Mesenteric fat pad (tissue), 1 donor: ENCODE measurements at places on chromosomes 13 and 19.
A peak's percentile ranks its signal among the peaks of the same experiment; 100 is the strongest.

- DNase-seq: no peak
These were observed 179.0 kb downstream of the NUFIP1 start for GRCh38 chr13:44810061-44810840.

DNA sequence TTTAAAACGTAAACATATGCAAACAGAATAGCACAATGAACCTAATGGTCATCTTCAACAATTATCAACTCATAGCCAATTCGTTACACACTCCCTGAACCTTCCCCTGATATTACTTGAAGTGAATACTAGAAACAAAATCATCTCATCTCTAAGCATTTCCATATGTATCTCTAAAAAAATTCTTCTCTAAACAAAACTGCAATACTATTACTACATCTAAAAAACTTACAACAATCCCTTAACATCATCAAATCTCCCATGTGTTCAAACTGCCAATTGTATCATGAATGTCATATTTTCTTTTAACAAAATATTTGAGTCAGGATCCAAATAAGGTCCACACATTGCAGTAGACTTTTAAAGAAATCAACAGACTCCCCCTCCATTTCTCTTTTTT, 61.4 kb downstream of the FRY start:
- no peak for DNase-seq

GRCh38 chr13:74325106-74325505, 190.9 kb upstream of the KLF12 start:
- no peak for DNase-seq

GRCh38 chr13:111904701-111905608, 162.0 kb upstream of the SOX1 start:
- DNase-seq: peak; percentile 65

GRCh38 chr19:43699506-43700394, 16.1 kb upstream of the IRGC start:
- no peak for DNase-seq

- DNase-seq: no peak
These were observed 954.7 kb downstream of the SLITRK6 start for GRCh38 chr13:84844473-84844872.

DNA sequence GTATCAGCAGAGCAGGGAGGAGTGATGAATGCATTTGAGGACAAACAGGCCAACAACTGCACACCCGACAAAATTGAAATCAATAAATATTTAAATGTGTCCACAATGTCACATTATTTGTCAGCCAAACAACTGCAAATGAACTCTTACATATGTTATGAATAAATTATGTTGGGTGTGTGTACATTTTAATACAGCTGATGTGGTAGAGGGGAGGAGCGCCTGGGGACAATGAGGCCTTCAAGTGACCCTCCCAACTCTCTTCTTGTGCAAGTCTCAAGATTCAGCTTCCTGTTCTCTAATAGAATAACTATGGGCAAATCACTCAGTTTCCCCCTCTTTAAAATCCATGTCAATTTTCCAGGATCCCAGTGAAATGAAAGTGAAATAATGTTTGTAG, 303.2 kb downstream of the TSHZ3 start:
- DNase-seq: no peak

DNA sequence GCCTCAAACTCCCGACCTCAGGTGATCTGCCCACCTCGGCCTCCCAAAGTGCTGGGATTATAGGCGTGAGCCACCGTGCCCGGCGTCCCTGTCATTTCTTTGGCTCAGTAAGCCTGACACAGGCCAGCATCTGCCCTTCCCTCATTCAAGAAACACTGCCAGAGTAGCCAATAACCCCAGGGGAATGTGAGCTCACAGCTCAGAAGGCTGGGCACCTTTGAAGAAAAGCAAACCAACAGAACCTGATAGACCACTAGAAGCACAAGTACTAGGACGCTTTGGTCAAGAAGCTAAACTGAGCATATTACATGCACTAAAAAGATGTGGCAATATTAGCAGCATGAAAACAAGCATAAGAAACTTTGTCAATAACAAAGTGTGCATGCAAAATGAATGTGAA, 14.2 kb downstream of the SIGLEC5 start:
- no peak for DNase-seq

DNA sequence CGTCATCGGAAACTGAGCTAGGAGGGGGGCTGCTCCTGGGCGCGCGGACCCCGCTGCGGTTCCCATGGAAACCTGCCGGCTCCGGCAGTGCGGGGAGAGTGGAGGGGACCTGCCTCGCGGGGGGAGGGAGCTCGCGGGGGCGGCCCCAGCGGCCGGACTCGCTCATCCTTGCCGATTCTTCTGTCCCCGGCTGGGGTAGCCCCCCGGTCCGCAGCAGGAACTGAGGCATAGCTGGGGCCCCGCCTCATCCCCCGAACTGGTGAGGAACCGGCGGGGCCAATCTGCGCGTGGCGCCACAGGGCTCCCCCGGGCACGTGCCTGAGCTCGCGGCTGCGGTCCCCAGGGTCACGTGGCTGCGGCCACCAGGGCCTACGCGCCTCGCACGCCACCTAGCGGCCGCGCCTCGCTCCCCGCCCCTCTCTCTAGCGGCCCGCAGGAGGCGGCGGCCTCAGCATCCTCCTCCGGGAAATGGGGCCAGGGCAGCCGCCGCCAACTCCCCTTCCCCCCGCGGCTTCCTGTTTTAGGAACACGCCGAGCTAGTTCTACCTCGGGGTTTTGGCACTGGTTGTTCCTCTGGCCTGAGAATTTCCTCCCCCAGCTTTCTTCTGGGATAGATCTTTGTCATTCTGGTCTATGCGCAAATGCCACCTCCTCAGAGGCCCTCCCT, 1.7 kb upstream of the ELAVL3 start:
- peak; percentile 94 for DNase-seq

DNA sequence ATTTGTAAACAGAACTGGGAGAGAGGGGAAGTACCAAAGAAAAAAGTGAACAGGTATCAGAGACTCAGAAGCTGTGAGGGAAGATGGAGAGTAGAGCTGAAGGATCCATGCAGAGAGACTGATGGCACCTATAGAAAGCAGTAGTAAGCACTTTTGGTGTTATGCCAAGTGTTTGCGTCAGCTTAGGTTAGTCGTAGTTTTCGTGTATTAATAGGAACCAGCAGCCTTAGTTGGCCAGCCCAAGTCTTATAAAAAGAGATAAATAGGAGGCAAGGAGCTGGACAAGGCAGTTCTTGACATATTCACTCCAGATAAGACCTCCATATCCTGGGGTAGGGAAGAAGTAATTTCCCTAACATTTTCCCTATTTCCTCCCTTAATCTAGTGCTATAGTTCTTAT, 214.2 kb downstream of the OXGR1 start:
- no peak for DNase-seq

GRCh38 chr13:113507505-113508345, 17.2 kb upstream of the DCUN1D2 start:
- DNase-seq: no peak

GRCh38 chr13:49925881-49926418, 10.2 kb downstream of the SPRYD7 start:
- DNase-seq: no peak

- DNase-seq: no peak
These were observed 420.4 kb upstream of the GPC6 start for GRCh38 chr13:92806215-92806614.

GRCh38 chr13:40933508-40934204, 85.5 kb downstream of the ELF1 start:
- DNase-seq: no peak

- no peak for DNase-seq
These were observed 27.2 kb downstream of the ADPRHL1 start for GRCh38 chr13:113425941-113426590.

DNA sequence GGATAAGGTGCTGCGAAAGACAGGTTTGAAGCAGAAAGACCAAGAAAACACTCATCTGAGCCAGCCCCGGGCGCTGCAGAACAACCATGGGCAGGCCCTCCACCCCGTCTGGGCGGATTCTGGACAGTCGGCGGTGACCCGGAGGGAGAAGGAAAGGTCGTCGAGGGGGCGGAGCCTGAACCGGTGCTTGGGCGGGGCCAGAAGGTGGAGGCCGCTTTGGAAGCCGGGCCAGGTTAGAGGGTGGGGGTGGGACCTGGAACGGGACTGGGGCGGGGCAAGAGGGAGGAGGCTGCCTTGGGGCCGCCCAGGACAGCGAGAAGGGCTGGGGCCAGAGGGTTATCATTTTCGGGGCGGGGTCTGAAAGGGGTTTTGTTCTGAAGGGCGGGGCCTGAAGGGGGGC, 5.0 kb upstream of the ZNF765 start:
- no peak for DNase-seq

DNA sequence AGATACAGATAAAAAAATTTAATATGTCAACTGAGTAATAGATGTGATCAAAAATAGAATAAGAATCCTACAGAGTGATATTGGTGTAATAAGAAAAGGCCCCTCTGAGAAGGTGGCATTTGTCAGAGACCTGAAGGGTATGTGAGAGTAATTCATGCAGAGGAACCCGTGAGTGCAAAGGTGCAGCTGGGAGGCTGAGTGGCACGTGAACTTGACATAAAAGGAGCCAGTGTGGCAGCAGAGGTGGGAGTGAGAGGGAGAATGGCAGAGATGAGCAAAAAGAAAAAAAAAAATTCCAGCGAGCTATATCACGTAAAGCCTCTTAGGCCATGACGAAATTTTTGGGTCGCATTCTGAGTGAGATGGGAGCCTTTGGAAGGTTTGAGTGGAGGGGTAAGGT, 588.9 kb downstream of the KCTD12 start:
- DNase-seq: no peak

DNA sequence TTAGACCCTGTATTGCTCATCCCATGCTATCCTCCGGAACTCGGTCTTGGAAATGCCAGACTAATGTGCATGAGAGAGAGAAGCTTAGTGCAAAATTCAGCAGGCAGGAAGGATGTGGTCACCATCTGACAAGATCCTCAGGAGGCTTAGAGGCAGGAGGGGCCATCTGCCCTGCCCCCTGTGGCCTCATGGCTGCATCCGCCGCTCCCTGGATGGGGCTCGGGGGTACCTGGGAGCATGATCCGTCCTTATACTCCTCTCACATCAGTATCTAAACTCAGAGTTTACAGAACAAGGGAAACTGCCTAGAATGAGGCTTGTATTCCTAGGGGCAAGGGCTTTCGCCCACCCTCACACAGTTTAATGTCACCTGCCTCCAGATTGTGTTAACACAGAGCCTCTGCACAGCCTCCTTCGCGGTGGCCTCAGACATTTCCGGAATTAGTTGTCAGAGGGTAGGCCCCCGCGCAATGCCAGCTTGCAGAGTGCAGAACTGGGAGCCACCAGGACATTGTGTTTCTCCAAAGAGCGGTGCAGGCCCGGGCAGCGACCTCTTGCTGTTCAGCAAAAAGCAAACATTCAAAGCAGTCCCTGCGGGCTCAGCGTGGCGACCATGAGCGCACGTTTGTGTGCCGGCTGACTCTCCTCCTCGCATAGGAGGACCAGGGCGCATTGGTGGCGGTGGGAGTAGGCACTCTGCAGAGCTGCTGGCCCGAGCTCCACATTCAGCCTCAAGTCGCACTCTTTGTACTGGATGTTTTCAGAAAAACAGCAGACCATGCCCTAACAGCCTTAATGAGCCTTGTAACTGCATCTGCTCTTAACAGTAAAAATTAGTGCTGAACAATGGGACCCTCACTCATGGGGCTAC, 39.1 kb downstream of the GPR12 start:
- peak; percentile 89 for DNase-seq

- no peak for DNase-seq
These were observed 15.4 kb downstream of the FARP1 start for GRCh38 chr13:98158172-98158899.

GRCh38 chr13:32590266-32590665, 4.0 kb downstream of the PDS5B start:
- DNase-seq: no peak

GRCh38 chr13:47133011-47133445, 236.2 kb upstream of the HTR2A start:
- DNase-seq: no peak

DNA sequence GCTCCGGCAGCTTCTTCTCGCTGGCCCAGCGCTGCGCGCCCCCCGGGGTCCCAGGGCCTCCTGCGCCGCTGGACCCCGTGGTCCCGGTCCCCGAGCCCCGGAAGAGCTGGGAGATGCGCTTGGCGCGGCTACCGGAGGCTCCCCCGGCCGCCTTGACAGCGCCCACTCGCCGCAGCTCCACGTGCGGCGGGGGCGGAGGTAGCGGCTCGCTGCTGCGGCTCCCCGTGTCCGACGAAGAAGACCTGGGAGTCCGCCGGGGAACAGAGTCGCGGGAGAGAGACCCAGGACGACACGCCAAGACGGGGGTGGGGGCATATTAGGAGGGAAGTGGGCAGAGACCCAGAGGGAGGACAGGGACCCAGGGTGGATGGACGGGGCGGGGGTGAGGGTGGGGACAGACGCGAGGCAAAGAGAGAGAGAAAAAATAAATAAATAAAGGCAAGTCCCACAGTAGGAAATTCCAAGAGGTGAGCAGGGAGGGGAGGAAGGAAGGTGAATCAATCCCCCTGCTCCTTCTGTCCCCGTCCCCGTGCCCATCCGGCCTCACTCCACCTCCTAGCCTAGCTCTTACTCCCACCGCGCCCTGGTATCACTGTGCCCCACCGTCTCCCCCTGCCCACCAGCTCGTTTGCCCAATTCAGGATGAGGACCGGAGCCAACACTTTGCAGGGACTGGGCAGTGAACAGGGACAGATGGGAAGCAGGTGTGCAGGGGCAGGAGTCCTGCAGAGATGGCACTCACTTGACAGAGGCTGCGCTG, 826 bp downstream of the RASIP1 start:
- no peak for DNase-seq

DNA sequence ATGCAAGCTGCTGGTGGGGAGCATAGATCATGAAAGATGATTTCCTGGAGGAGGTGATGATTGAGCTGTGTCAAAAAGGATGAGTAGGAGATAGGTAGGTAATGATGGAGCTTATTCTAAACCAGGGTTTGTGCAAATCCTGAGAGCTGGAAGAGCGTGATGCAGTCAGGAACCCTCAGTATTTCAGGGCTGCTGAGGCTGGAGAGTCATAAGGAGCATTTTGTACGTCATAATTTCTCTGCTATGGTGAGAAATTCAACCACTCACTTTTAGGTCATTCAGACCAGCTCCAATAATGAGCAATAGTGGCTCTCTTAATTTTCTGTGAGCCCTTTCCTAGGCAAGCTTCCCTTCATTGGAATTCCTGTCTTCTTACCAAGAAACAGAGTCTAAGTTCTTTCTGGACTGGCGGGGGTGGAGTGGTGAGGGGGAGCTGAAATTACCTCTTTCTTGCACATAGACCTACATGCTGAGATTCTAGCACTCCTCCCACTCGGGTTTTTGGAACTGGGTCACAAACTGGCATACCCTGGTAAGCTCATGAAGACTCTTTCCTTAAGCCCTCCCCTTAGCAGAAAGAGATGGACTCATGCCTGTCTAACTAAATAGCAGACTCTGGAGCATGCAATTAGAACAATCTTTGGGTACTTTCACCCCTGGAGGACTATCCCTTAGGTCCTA, 62.2 kb upstream of the MYCBP2 start:
- DNase-seq: no peak
